ENCODE measurements at places on chromosomes 11 and 22. TPM values are rescaled to one million over a fixed set of nuclear protein-coding genes. Genes with fewer than 3 reads are reported as not detected.
A peak's percentile ranks its signal among the peaks of the same experiment; 100 is the strongest.

DNA sequence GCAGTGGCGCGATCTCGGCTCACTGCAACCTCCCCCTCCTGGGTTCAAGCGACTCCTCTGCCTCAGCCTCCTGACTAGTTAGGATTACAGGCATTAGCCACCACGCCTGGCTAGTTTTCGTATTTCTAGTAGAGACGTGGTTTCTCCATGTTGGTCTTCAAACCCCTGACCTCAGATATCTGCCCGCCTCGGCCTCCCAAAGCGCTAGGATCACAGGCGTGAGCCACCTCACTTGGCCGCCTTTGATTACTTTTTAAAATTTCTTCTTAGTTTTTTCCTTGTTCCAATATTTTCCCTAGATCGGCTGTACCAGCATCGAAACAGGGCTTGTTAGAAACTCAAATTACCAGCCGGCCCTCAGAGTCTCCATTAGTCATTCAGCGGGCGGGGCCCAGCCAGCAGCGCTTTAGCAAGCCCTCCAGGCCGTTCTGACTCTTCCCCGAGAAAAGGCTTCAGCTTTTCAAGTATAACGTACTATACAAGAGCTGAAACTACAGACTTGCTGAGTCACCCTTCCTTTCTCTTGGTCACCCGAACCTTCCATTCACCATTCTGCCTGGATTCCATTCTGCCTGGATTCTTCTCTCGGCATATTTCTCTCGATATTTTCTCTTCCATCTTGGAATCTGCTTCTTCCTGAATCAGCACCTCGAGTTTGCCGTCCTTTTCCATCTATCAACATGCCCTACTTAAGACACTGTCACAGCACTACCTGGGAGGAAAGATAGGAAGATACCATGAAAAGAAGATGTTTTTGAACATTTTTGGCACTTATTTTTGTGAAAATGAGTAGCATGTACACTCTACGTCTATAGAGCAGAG lies 6.7 kb upstream of the CAPRIN1 start:
- no peak for DNase-seq

Gene PGA3
- 1.2 TPM for total RNA-seq

Gene SORL1
- 6.1 TPM for total RNA-seq

GRCh38 chr11:103441021-103441420 lies 331.8 kb downstream of the DYNC2H1 start:
- DNase-seq = no peak

GRCh38 chr11:295351-296170 lies 3.8 kb downstream of the IFITM5 start:
- DNase-seq = peak; percentile 59

- no peak for DNase-seq
Observed at GRCh38 chr22:23215294-23216241, 35.3 kb downstream of the BCR start.

DNA sequence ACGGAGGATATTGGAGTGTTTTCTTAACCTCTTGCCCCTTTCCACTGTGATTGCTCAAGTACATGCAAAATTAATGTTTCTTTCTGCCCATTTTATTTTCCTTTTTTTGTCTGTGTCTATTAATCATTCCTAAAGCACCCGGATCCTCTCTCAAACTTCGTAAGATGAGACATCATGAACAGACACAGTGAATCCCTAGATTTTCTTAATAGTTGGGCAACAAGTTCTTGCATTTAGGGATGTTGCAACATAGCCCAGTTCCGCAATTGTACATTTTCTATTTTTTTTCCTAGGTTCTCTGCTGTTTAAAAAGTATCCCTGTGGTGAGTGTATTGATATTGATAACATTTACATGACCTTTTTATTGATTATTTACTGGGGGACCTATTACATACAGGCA lies 2.9 kb downstream of the FAM111A start:
- no peak for DNase-seq

DNA sequence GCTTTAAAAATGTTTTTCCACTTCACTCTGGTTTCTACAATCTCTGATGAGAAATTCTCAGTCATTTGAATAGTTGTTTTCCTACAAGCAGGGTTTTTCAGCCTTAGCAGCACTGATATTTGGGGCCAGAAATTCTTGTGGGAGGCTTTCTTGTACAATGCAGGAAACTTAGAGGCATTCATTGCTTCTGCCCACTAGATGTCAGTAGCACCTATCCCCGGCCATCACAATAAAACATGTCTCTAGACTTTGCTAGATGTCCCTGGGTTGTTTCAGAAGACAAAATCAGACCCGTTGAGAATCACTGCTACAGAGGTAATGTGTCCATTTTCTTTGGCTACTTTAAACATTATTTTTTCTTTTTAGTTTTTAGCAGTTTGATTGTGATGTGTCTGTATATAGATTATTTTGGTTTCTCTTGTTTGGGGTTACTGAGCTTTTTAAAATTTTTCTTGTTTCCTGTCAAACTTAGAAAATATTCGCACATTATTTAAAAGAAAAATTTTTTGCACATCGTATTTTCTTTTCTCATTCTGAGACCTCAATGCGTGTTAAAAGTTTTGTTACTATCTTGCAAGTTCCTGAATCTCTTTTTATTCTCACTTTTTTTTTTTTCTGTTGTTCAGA lies 60.8 kb upstream of the CCDC179 start:
- no peak for DNase-seq

Gene SLC1A2
- 3.8 TPM for total RNA-seq

Gene ESRRA
- total RNA-seq = 217 TPM

DNA sequence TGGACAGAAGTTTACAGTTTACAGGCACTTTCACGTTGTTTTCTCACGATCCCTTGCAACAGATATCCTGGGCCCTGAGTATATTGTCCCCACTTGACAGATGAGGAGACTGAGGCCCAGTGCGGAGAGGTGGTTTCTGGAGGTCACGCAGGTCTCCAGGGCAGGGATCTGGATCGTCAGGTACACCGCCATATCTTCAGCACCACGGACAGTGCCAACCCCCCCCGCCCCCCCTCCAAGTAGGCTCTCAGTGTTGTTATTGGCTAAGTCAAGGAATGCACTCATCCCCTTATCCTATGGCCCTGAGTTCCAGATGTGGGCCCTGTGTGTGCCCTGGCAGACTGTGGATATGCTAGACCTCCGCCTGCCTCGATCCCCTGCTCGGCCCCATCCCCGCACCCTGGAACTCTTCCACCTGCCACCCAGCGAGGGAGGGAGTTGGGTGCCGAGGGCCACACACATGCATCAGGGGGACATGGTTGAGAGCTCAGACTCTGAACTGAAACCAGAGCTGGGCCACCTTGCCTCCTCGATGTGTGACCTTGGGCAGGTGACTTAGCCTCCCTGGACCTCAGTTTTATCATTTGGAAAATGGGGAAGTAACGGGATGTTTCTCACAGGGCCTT lies 37.5 kb downstream of the MPPED1 start:
- DNase-seq = peak; percentile 57

GRCh38 chr11:3927129-3927796 lies 71.8 kb downstream of the STIM1 start:
- DNase-seq = no peak
